H54 (cell line): ENCODE measurements at places on chromosomes 11 and 22.

DNA sequence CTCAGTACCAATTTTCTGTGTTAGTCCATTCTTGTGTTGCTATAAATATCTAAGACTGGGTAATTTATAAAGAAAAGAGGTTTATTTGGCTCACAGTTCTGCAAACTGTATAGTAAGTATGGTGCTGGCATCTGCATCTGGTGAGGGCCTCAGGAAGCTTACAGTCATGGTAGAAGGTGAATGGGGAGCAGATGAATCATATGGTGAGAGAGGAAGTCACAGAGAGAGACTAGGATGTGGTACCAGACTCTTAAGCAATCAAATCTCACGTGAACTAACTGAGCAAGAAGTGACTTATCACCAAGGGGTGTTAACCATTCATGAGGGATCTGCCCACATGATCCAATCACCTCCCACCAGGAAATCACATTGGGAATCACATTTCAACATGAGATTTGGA, 60.8 kb upstream of the ZBED5 start:
- no peak for DNase-seq

DNA sequence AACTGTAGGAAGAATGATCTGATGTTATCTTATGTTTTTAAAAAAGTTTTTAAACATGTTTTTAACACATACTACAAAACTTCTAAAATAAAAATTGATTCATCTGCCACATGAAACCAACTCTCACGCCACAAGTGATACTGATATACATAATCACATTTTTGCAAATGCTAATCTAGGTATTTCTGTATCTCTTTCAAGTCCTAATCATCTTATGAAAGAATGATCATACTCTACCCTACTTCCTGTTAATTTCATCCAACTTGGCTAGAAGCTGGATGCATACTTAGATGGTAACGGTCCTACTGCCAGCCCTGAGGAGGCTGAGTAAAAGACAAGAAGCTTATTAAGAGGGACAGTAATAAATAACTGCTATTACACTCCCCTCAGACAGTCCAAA, 19.2 kb downstream of the THAP12 start:
- DNase-seq: no peak

DNA sequence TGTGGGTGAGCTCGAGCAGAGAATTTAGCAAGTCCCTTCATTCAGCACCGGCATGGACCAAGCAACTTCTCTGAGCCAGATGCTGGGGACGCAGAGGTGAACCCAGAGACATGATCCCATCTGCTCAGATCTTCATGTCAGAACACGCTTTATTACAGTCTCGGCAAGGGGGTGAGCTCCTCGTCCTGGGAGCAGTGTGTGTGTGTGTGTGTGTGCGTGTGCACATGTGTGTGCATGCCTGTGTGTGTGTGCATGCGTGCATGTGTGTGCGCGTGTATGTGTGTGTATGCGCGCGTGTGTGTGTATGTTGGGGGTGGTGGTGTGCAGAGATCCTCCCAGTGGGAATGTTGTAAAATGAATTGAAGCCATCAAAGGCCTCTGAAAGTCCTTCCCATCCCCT, 9.8 kb downstream of the MIAT start:
- no peak for DNase-seq

- DNase-seq: no peak
These were observed 536.5 kb downstream of the NTM start for GRCh38 chr11:131906963-131907362.

DNA sequence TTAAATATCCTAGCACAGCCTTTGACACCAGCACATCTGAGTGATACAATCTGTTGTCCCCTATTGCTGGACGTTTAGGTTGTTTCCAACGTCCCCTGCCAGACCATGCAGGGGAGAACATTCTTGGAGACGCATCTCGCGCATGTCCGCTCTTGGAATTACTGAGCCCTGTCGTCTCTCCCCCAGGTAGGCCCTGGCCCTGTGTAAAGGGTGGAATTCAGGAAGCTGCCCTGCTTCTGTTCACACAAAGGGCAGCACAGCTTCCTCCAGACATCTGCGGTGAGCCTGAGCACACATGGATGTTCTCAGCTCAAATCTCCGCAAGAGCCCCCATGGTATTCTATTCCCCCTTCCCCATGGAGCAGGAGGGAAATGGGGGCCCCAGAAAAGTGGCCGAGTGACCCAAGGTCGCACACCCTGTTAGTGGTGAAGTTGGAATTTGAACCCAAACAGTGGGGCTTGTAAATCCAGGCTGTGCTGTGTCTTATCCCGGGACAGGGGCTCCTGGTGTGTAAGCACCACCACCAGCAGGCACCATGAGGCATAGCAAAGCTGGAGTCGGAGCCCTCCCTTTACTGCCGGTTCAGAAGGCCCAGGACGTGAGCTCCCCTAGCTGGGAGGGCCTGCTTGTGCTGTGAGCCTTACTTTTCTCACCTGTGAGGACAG, 5.0 kb upstream of the FGF19 start:
- DNase-seq: no peak

DNA sequence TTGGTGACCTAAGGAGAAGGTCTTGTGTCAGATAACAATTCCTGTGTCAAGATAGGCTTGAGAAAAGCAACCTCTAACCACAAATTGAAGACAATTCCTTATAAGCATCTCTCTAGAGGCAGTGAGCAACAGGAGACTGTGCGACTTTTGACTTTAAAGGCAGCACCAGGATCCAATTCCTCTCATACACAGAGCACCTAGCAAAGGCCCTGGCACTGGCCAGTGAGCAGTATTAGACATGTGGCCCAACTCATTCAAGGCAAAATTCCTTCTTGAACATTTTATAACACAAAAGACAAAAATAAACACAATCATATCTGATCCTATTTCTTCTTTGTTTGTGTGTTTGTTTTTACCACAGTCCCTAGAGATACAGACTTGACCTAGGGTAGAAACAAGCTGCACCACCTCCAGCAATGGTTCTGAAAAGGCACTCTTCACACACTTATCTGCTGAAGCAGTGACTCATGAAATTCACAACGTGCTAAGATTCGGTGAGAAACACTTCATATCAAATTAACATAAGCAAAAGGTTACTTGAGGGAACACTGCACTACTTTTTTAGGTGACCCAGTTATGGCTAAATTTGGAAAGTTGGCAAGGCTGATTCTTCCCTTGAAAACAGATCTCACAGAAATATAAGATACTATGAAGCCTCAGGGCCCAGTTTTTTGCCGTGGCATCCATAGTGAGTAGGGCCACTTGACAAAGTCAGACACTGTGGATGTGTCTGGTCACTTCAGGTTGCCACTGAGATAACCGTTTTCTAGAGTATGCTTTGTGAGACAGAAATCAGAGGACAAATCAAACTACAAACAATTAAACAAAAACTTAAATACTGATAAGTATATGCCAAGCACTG, 1018.9 kb downstream of the DLG2 start:
- DNase-seq: no peak

DNA sequence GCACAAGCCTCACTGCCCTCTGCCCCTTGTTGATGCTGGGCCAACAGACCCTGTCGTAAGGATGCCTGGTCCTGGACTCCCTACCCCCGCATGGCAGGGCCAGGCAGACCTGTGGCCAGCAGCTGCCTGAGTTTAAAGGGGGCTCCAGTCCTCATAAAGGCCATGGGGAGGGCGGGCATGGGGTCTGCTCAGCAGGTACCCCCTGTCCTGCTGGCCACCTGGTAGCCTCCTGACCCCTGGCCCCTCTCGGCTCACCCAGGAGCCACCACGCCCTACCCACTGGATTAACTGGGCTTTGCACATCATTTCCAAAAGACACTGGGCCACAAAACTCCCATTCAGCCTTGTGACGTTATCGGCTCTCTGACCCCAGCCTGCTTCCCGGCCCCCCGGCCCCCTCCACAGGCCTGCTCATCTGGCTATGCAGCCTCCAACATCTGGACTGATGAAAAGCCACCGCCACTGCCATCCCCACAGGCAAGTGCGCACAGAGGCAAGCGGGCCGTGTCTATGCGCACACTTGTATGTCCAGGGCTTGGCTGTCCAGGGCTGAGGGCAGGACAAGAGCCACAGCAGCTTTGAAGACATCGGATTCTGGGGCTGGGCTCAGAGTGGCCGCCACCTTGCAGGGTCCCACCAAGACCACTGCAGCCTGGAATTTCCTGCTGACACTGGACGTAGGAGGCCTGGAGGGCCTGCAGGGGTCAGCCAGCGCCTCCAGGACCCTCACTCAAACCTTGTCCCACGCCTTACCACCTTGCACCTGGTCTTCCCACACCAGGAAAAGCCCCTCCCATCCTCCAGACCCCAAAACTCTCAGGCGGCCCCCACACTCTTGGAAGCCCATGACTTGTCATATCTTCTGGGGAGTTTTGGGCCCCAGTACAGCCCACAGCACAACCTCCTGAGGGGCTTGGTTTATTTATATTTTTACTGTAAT, 48.7 kb downstream of the IGF2 start:
- no peak for DNase-seq

DNA sequence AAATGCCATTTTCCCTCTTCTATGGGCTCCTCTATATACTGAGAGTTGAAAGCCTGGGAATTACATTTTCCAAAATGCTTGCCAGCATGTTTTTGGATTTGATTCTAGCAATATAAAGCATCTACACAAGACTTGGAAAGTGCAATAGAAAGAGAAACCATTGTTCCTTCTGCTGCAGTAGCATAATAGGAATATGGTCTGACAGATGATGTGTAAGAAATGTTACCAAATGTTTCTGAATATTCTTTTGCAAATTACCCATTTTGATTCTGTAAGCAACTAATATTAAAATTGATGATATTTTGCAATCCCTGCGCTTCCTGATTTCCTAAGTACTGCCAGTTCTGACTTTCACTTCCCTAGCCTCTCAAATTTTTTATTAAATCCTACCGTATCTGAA, 61.6 kb downstream of the CASP12 start:
- DNase-seq: no peak

- DNase-seq: no peak
These were observed 13.1 kb downstream of the MOV10L1 start for GRCh38 chr22:50102946-50103345.

DNA sequence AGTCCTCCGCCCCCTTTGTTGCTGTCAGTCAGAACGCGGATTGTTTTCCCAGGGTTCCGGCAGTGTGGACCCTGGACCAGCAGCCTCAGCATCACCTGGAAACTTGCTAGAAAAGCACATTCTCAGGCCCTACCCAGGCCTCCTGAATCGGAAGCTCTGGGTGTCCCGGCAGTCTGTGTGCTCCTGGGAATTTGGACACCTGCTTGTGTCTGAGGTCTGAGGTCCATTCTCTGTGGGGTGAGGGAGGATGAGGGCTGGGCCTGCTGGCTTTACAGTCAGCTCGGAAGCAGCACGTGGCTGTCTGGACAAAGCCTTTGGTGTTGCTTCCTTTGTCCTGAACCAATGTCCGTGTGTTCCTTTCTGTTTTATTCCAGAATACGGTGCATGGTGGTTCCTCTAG, 299.7 kb downstream of the TBC1D22A start:
- no peak for DNase-seq

DNA sequence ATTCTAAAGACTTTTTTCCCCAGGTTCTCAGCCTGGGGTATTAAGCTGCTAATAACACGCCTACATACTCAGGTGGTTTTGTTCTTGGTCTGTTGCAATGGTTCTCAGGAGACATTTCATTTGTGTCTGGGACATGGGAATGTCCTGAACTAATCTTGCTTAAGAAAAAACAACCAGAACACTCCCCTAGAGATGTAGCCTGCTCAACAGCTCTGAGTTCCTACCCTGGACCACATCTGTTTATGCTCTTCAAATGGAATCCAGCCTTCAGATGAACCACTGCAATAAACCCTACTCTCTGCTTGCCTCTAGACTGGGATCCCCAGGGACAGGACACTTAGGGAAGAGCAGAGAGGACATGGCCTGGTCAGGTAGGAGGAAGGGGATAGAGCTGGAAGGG, 29.9 kb downstream of the RELT start:
- DNase-seq: no peak

DNA sequence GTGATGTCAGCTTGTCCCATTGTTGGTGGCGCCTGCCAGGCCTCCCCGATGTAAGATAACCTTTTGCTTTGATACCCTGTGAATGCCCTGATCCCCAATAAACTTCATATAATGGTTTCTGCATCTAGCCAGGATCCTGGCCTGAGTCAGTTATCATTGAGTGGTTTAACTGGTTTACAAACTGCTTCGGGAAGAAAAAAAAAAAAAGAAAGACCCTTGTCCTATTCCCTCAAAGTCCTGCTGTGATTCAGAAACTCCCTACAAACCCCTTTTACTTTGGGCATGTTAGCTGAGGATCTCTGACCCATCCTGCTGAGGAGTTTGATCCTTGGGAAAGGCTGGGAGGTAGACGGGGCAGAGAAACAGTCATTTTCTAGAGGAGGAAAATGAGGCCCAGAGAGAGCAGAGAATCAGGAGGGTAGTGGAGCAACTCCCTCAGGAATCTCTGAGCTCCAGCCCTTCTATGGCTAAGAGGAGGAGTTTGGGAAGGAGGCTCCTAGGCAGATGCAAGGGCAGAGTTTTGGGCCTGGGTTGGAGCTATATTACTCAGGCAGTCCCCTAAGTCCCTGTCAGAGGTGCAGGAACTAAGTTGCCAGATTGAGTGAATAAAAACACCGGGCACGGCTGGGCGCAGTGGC, 5.4 kb upstream of the CYB5R3 start:
- DNase-seq: no peak

- DNase-seq: peak; percentile 80
These were observed 62.0 kb downstream of the PAK1 start for GRCh38 chr11:77411717-77412441.

DNA sequence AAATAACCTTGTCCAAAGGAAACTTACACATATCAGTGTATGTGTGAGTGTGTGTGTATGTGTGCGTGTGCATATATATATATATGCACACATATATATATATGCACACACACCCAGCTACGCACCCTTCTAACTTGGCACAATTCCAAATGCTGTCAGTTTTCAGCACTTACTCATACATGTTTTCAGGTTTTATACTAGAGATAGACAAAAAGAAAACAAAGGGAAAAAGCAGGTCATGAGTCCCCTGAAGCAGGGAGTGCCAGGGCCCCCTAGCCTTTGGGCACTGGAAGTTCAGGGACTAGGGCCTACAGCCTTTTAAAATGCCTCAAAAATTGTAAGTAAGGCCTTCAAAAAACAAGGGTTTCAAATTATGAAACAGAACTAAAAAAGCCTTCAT, 265.4 kb downstream of the CADM1 start:
- no peak for DNase-seq

- no peak for DNase-seq
These were observed 30.0 kb downstream of the MOV10L1 start for GRCh38 chr22:50119768-50120251.

- no peak for DNase-seq
These were observed 5.0 kb downstream of the TP53I11 start for GRCh38 chr11:44945666-44946065.

GRCh38 chr11:73091521-73092305, 50.4 kb downstream of the FCHSD2 start:
- DNase-seq: no peak

DNA sequence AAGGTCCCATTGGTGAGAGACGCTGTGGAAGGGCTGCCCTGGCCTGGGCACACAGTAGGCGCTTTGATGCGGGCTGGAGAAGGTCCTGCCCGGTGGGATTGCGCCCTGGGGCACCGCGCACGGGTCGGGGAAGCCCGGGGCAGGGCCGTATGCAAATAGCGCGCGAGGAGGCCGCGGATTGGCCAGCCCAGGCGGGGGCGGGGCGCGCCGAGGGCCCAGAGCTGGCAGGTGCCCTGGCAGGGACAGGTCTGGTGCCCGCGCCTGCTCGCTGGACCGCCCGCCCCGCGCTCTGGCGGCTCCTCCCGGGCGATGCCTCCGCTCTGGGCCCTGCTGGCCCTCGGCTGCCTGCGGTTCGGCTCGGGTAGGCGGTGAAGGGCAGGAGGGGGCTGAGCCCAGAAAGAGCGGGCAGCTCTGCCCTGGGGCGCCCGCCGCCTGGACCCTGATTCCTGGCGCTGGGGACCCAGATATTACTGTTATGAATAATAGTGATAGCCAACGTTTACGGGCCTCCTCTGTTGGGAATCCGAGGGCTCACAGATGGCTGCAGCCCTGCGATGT, at the start of gene UPK3A:
Gene UPK3A, plus strand, starts transcription at position 245 of the 558 bp plus-strand sequence. Its CDS starts 65 bp downstream, at position 310.
- DNase-seq: no peak

- DNase-seq: no peak
These were observed 37.8 kb downstream of the PGR start for GRCh38 chr11:101091781-101092180.
